CD4-positive, alpha-beta T cell treated with Interleukin-6 for 4 hours (primary cell): ENCODE measurements at places on chromosomes 16 and 17.

- DNase-seq = no peak
These were observed 19.3 kb downstream of the MMD start for GRCh38 chr17:55402374-55402773.

GRCh38 chr16:80896776-80897175, 92.4 kb upstream of the CDYL2 start:
- no peak for DNase-seq

- DNase-seq = no peak
These were observed 1.5 kb upstream of the SOX9 start for GRCh38 chr17:72119077-72119872.

GRCh38 chr17:51590071-51590656, 329.8 kb downstream of the UTP18 start:
- no peak for DNase-seq

DNA sequence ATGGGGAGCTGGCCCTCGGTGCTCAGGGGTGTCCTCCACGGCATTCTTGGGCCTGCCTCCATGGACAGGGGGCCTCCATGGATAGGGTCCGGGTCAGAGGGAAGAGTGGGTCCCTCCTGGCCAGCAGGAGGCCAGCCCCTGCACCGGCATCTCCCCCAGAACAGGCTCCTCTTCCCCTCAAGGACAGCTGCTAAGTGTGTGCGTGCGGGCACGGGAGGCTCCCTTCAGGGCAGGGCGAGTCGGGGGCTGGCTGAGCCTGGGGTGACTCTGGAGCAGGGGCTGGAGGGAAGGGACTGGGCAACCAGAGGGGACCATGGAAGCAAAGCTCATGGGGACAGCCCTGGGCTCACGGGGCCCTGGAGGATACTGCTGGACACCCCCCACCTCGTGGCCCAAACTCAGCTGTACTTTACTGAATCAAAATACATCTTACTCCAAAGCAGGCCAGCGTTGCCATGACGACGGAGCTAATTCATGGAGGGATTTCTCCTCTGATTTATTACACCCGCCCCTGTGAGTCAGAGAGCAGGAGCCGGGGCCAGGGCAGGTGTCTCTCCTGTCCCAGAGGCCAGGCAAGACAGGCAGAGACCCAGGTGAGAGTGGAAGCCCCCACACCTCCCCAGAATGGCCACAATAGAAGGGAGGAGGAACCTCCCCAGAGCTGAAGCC, 2.1 kb downstream of the CASKIN1 start:
- DNase-seq = no peak

GRCh38 chr16:53913920-53914319, 210.0 kb downstream of the FTO start:
- DNase-seq = no peak
